ENCODE measurements at places on chromosomes 16 and 17.

DNA sequence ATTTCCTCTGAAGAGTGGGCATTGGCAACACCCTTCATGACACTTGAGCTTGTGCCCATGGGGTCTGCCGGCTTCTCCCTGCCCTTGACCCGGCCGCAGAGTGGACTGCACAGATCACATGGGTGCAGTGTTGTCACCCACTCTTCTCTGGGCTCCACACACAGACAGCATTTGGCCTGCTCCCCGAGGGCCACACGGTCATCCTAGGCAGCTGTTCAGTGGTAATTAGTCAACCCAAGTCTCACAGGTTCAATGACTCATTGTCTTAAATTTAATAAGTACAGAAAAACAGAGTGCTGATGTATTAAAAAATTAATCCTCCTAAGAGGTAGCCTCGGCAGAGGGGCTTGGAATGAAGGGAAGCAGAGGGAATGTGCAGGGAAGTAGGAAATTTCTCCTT lies 204.8 kb downstream of the MSI2 start:
- no peak for DNase-seq

GRCh38 chr17:45160447-45161287 lies 1.0 kb upstream of the HEXIM2 start:
- no peak for DNase-seq

GRCh38 chr17:8955021-8955959 lies 10.2 kb downstream of the PIK3R5 start:
- no peak for DNase-seq

DNA sequence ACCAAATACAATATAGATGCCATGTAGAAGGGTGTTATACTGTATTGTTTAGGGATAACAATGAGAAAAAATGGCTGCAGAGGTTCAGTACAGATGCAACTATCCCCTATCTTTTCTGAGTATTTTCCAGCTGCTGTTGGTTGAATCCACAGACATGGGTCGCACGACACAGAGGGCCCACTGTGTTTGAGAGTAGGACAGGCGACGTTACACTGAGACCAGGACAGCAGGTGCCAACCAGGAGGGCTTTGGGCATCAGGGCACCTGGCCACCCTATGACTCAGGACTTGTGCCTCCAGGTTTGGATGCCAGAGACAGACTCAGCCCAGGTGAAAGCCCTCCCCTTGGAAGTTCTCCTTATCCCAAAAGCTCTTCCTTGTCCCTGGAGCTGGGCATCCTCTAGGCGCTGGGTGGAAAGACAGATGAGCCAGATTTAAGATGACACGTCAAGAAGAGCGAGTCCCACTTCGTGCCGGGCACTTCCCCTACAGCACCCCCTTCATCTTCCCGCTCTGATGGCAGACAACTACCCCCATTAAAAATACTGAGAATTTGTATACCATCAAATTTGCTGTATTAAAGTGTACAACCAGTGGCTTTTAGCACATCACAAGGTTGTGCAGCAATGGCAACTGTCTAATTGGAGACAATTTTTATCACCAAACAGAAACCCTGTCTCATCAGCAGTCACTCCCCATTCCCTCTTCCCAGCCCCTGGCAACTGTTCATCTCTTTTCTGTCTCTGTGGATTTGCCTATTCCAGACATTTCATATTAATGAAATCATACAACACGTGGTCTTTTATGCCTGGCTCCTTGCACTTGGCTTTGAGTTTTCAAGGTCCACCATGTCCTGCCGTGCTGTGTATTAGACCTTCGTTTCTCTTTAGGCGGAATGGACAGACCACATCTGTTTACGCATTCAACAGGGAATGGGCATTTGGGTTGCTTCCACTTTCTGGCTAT lies 30.6 kb downstream of the TNFRSF13B start:
- no peak for DNase-seq

DNA sequence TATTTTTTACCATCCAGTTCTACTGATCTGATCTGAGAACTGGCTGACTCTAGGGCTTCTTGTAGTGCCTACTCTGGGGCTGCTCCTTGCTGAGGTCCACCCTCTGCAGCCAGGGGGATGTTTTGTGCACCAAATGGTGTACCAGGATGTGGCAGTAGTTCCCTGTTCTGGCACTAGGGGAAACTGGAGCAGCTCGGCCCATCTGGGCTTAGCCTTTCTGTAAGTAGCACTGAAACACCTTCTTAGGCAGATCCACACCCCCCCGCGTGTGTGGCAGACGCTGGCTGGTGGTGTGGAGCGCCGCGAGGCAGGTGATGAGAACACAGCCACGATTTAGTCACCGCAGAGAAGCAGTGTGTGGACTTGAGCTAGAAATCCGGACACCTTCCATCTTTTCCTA lies 17.0 kb downstream of the DUSP14 start:
- DNase-seq, result no peak

- no peak for DNase-seq
Measured at GRCh38 chr17:37447641-37448040, 41.0 kb downstream of the TADA2A start.

- DNase-seq, result no peak
Measured at GRCh38 chr16:85461022-85461813, 151.9 kb upstream of the GSE1 start.

DNA sequence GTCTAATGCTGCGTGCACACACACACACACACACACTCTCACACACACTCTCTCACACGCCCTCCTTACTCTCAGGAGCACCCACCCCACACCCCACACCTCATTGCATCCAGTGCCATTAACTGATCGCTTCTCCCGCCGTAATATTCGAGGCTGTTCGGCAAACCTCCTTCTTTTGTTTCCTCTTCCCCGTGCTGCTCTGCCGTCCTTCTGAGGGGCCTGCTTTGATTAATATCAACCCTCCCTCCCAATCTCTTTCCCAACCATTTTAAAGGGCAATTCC lies 156.2 kb upstream of the TNRC6C start:
- DNase-seq, result no peak

- no peak for DNase-seq
Measured at GRCh38 chr17:9934331-9934730, 29.3 kb upstream of the RCVRN start.

GRCh38 chr17:74442670-74443515 lies 11.0 kb downstream of the GPRC5C start:
- DNase-seq, result no peak

DNA sequence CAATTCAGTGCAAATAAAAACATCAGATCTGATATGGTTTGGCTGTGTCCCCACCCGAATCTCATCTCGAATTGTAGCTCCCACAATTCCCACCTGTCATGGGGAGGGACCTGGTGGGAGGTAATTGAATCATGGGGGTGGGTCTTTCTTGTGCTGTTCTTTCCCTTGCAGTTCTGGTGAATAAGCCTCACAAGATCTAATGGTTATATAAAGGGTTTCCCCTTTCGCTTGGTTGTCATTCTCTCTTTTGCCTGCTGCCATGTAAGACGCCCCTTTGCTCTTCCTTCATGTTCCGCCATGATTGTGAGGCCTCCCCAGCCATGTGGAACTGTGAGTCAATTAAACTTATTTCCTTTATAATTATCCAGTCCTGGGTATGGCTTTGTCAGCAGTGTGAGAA lies 68.9 kb upstream of the NFAT5 start:
- DNase-seq, result no peak

GRCh38 chr17:65529040-65529633 lies 32.3 kb downstream of the AXIN2 start:
- DNase-seq, result no peak

GRCh38 chr16:17784073-17784472 lies 313.3 kb upstream of the XYLT1 start:
- DNase-seq, result no peak

- DNase-seq, result no peak
Measured at GRCh38 chr17:67606896-67607604, 110.7 kb upstream of the NOL11 start.

DNA sequence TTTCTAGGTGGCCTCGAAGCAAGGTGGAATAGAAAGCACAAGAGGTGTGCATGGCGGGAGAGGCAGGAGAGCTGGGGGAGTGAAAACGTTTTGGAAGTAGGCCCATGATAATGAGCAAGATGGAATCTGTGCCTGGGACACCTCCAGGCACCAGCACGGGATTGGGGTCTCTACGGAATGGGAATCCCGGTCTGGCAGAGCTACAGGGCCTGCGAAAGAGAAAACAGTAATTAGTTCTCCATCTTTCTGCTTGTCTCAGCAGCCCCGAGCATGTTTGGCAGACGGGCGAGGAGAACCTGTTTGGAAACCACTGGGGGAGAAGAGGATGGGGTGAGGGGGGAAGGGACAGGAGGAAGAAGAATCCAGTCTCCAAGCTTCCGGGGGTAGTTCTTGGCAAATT lies 258.7 kb downstream of the SOX9 start:
- DNase-seq, result no peak

DNA sequence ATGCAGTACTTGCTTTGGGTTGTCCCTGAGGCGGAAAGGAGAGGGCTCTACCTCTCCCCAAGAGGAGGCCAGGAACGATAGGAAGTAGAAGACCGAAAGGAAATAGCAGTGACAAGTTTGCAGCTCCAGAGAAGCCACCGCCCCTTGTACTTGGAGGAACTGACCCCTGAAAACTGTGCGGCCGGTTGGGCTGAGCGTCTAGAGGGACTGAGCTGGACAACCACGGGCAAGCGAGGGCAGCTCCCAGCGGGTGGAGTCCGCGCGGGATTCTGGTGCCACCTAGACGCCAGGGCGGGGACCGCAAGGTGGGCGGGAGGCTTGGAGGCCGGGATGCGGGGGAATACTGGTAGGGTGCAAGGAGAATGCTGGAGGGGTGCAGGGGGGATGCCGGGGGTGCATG lies 1.3 kb upstream of the SLC6A4 start:
- DNase-seq, result no peak

DNA sequence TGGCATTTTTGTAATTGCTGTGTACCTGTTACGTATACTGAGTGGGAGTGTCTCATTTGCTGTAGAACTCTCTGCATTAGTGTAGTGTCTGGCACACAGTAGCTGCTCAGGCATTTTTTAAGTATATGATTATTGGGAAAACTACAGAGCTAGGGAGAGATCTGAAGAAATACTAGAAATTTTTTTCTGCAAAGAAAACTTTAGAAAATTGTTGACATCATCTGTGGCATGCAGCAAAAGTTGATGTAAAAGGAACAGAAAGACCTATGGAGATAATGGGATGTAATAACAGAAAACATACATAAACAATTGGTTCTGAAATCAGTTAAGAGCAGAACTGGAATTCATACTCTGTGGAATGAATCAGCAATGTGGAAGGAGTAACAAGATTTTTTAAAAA lies 11.6 kb downstream of the CLTC start:
- DNase-seq, result no peak

GRCh38 chr16:67762385-67762784 lies 43.3 kb upstream of the GFOD2 start:
- no peak for DNase-seq

GRCh38 chr16:87074641-87075318 lies 242.4 kb downstream of the C16orf95 start:
- no peak for DNase-seq

- no peak for DNase-seq
Measured at GRCh38 chr17:2965621-2966595, 97.5 kb downstream of the OR1D5 start.

DNA sequence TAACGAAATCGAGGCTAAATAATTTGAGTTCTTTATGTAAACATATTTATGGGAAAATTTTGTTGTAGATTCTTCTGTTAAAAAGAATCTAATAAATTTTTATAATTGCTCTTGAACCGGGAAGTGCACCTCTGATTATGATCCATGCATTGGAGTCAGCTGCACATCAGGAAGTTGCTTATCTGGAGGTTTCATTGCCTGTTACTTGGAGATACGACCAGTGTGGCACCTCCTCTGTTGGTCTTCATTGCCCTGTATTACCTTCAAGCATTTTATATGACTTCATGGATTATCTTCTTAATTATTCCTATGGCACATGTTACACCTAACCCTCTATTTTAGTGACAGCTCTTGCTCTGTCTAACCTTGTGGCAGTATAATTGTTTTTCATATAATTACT lies 312.6 kb upstream of the TBX2 start:
- no peak for DNase-seq

DNA sequence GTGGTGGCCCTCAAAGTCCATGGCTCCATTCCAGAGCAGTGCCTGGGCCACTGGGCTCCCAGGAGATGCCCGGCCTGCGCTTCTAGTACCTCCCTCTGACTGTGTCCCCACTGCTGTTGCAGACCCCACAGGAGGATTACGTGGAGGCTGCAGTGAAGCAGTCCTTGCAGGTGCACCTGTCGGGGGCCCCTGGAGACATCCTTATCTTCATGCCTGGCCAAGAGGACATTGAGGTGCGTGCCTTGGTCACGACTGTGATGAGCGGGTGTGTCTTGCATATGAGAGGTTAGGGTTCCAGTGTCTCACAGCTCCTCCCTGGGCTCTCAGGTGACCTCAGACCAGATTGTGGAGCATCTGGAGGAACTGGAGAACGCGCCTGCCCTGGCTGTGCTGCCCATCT lies 11.3 kb downstream of the DHX38 start:
- DNase-seq, result no peak

- DNase-seq, result no peak
Measured at GRCh38 chr17:39684369-39685192, 3.3 kb downstream of the PGAP3 start.

- no peak for DNase-seq
Measured at GRCh38 chr16:57645691-57646387, 17.4 kb downstream of the ADGRG1 start.

DNA sequence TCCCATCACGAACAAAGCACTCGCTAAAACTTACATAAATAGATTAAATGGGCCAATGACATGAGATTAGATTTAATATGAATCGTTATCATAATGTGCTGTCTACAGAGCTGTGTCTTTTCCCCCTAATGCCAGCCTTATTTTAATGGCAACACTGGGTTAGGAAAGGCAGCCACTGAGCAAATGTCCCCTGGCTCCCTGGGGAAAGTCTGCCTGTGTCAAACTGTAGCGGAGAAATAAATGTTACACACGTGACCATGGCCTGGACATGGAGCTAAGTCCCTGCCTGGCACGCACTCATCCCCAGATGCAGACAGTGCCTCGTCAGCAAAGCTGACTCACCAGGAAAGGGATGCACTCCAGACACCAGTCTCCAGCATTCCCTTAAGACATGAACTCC lies 61.3 kb upstream of the SDK2 start:
- no peak for DNase-seq

DNA sequence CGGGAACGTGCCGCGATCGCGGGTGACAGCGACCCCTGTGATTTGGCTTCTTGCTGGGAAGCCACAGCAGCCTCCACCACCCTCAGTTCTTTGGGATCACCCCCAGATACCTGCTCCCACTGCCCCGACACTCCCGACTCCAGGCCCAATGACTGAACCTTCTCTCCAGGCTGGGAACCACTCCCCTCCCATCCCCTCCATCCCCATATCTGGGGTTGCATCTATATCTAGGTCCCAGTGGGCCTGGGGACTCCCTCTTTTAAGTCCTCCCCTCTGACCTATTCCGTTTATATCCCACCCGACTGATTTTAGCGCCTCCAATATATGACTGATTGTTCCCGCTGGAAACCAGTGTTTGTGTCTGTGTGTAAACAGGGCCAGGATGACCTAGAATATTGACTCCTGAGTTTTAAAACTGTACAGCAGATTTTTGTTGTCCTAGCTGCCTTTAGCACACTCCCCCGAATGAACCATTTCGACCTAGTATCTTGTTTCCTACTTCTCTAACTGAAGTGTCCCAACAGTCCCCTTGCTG lies 667 bp downstream of the PSMD3 start:
- DNase-seq, result no peak

- DNase-seq, result no peak
Measured at GRCh38 chr17:76695059-76695831, 15.5 kb downstream of the MXRA7 start.
